ENCODE measurements at places on chromosomes 5 and 9.

DNA sequence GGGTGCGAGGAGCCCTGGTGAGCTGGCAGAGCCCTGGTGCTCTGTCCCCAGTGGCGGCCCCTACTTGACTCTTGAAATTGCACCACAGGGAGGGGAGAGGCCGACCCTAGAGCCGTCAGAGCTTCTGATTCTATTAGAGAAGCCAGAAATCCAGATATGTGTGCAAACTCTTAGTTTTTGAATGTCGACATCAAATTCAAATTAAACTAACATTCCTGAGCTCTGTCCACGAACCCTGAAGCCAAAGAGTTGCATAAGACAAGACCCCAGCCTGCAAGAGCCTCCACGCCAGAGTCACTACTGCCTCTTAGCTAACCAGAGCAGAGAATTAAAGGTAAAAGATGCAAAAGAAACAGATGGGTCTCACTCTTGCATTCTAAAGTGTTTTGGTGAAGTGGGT, 29.8 kb upstream of the MSX2 start:
- DNase-seq: no peak

GRCh38 chr9:132077881-132078698, 1.6 kb downstream of the MED27 start:
- DNase-seq: peak; percentile 24

- DNase-seq: no peak
Measured at GRCh38 chr5:149796030-149796429, 65.9 kb downstream of the PPARGC1B start.

- no peak for DNase-seq
Measured at GRCh38 chr5:77774981-77775789, 954 bp downstream of the TBCA start.

Data from hematopoietic multipotent progenitor cell (in vitro differentiated cells).